Hematopoietic multipotent progenitor cell treated with erythropoietin and hydrocortisone succinate and interleukin-3 and kit ligand, for 8 days (in vitro differentiated cells): ENCODE measurements at places on chromosomes 13 and 19.

- DNase-seq: peak; percentile 94
Observed at GRCh38 chr19:56567274-56568120, at the start of gene ZNF470. Gene ZNF470, plus strand, starts transcription at chr19:56567468. Its CDS starts 2,844 bp downstream, at chr19:56570312.

- no peak for DNase-seq
Observed at GRCh38 chr13:38213314-38213713, 136.3 kb upstream of the UFM1 start.

DNA sequence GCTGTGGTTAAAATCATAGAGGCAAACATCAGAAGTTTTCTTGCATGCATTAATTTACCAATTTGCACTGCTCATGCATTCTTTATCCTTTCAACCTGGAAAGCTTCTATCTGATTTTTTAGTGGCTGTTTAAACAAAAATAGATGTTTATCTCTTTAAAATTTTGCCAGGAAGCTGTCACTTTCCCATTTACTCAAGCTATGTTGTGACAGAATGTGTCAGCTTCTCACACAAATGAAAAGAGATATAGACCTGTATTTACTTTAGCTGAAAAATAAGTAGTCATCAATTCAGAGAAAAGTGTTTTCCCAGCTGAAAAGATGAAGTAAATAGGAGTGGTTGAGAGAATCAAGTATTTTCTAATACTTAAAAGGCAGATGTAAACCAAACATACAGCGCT lies 872.8 kb downstream of the DACH1 start:
- no peak for DNase-seq

- no peak for DNase-seq
Observed at GRCh38 chr13:18993884-18994660, 187.6 kb downstream of the TUBA3C start.

GRCh38 chr19:1097810-1098176 lies 2.6 kb upstream of the POLR2E start:
- no peak for DNase-seq

GRCh38 chr13:50015750-50016149 lies 506 bp downstream of the KCNRG start:
- DNase-seq: no peak

- DNase-seq: no peak
Observed at GRCh38 chr19:48290401-48290770, 20.5 kb downstream of the ZNF114 start.

DNA sequence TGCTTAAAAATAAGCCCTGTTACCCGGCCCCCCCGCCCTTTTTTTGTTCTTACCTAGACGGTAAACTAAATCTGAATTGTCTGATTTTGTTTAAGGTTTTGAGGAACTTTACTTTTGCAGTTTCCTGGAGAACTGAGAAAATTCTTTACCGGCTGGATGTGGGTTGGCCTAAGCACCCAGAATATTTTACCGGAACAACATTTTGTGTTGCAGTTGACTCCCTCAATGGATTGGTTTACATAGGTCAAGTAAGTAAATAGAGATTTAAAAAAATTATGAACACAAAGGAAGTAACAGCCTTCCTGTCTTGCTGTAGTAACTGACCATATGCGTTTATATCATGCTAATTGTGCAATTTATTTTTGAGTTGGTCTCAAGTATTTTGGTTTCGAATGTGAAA lies 785 bp downstream of the NHLRC3 start:
- peak; percentile 17 for DNase-seq

DNA sequence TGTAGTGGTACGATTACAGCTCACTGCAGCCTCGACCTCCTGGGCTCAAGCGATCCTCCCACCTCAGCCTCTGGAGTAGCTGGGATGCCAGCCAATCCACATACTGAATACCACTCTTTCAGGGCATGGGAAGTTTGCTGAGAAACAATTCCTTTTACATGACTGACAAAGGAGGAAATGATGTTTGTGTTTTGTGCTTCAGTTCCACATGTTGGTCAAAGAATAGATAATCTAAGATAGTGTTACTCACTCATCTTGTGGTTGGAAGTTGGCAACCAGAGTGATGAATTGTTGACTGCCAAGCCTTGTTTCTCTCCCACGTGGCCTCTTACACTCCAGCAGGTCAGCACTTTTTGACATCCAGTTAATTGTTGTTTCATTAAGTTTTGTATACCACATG lies 7.6 kb downstream of the MBD3L2B start:
- DNase-seq: peak; percentile 64

DNA sequence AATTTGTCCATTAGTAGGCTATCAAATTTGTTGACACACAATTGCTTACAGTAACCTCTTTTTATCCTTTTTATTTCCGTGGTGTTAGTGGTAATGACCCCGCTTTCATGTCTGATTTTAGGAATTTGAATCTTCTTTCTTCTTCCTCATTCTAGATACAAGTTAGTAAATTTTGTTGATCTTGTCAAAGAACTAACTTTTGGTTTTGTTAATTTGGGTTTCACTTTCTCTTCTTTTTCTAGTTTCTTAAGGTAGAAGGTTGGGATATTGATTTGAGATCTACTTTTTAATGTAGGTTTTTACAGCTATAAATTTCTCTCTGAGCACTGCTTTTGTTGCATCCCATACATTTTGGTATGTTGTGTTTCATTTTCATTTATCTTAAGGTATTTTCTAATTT lies 53.3 kb upstream of the SLC7A1 start:
- DNase-seq: no peak

- DNase-seq: no peak
Observed at GRCh38 chr19:43735957-43736356, 18.8 kb downstream of the SMG9 start.

GRCh38 chr13:20654156-20654555 lies 49.3 kb upstream of the IL17D start:
- no peak for DNase-seq

DNA sequence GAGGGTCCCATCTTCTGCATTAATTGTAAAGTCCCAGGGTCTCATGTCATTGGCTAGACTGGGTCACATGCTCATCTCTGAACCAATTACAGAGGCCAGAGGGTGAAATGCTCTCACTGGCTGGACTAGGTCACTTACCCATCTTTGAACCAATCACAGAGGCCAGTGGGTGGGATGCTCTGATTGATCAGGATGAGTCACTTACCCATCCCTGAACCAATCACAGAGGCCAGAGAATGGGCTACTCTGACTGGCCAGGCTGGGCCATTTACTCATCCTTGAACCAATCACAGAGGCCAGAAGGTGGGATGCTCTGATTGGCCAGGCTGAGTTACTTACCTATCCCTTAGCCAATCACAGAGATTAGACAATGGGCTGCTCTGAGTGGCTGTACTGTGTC lies 5.3 kb downstream of the MISP start:
- DNase-seq: peak; percentile 51

DNA sequence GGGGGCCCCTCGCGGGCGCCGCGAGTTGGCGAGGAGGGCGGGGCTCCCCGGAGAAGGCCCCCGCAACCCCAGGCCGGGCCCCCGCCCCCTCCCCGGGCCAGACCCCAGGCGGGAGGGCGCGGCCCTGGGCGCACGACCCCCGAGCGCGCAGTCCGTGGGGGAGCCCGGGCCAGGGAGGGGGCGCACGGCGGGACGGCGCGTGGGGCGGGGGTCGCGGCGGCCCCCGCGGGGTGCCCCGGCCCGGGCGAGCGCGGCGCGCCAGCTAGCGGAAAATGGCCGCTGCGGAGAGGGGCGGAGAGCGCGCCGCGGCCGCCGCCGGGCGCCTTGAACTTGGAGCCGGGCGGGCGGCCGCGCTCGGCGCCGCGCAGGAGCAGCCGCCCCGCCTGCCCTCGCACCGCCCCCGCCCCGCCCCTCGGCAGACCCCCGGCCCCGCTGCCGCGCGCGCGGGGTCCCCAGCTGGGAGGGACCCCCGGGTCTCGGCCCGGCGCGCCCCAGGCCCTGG lies 6.4 kb upstream of the NFIC start:
- DNase-seq: no peak

DNA sequence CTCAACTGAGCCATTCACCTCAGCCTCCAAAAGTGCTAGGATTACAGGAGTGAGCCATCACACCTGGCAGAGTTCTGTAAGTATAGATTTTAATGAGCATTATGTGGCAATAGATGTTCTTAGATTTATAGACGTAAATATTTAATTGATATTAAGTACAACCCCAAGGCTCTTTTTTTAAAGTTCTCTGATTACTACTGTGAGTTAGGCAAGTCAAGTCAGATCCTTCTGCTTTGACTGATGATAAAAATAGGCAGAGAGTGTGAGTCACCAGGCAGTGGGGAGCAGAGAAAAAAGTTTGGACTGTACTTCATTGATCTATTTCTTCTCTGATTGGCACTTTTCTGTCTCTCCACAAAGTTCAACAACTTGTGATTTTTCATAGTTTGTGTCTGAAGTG lies 1379.9 kb downstream of the UQCRFS1 start:
- DNase-seq: no peak

DNA sequence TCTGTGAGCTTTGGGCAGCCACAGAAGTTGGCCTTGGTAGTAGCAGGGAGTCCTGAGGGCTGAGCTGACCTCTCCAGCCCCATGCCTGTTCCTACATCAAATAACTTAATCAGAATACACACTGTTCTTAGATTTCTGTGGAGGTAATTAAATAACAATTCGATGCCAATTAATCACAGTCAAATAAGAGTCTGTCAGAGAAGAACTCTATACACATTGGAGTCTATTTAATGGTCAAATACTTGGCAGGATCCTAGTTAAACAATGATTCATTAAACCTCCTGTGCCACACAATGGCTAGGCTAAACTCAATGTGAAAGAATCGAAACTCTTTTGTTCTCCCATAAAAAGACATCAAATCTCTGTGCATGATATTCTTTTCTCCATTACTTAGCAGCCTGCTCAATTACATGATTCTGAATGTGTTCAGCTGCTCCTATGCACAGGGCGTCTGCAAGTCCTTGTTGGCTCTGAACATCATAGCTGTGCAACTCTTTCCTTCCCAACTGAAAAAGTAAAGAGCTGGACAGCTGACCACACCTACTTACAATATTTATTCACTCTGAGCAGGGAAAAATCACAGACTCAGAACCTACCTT lies 173.1 kb downstream of the ABCC4 start:
- no peak for DNase-seq

DNA sequence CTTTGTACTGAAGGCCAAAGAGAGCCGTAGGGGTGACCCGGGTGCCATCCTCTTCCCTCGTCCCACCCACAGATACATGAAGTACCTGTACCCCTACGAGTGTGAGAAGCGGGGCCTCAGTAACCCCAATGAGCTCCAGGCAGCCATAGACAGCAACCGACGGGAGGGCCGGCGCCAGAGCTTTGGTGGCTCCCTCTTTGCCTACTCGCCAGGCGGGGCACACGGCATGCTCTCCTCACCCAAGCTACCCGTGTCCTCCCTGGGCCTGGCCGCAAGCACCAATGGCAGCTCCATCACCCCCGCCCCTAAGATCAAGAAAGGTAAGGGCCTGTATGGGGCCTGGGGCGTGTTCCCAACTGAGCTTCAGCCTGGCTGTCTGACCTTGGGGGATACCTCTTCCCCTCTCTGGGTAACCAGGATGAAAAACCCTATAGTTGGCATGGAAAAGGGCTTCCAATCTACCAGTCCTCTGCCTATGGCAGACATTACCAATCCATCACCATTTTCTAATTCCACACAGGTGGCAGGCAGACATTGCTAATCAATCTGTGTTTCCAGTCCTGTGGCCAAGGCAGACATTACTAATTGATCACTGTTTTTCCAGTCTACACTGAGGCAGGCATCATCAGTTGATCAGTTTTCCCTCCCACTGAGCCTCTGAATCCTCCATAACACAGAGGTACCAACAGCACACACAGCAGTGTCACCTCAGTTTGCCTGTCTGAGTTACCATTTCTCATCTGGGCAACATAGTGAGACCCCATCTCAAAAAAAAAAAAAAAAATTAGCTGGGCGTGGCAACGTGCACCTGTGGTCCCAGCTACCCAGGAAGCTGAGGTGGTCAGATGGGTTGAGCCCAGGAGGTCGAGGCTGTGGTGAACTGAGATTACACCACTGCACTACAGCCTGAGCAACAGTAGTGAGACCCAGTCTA lies 19.1 kb upstream of the WDR18 start:
- peak; percentile 28 for DNase-seq

DNA sequence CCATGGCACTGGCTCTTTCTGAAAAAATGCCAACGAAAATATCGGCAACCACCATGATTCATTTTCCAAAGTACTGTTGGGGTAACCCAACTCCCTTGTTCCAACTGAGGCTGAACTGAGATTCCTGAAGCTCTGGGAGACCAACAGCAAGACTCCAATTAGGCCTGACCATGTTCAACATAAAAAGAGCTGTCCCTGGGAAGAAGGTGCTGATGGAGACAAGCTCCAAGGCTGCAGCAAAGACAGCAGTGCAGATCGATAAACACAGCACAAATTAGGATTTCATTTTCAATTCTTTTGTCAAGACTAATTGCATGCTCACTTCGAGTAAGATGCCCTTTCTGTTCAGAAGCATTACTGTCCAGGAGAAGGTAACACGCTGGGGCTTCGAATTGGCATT lies 968.0 kb downstream of the UQCRFS1 start:
- DNase-seq: no peak

DNA sequence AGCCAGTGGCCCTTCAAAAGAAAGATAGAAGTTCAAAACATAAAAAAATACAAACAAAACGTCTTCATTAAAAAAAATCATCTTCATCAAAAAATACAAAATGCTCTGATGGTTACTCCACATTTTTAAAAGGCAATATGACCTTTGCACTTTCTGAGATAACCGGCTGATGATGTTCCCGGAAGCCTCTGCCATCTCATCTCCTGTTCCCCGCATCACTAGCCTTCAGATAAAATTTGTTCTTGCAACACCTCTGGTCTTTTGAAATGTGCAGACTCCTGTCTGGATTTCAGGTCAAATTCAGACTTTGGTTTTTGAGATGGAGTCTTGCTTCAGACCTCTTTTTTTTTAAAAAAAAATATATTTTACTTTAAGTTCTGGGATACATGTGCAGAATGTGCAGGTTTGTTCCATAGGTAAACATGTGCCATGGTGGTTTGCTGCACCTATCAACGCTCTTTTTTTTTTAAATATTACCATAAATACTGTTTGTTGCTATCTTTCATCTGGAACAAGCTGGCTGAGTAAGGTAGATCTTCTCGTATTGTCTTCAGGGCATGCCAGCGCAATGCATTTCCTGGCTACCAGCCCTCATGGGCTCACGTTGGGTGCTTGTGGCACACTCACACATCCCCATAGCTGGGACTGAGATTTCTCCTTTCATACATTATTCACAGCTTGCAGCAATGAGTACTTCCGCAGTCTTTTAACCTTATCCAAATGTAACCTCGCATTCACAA lies 418.9 kb upstream of the ARGLU1 start:
- no peak for DNase-seq

DNA sequence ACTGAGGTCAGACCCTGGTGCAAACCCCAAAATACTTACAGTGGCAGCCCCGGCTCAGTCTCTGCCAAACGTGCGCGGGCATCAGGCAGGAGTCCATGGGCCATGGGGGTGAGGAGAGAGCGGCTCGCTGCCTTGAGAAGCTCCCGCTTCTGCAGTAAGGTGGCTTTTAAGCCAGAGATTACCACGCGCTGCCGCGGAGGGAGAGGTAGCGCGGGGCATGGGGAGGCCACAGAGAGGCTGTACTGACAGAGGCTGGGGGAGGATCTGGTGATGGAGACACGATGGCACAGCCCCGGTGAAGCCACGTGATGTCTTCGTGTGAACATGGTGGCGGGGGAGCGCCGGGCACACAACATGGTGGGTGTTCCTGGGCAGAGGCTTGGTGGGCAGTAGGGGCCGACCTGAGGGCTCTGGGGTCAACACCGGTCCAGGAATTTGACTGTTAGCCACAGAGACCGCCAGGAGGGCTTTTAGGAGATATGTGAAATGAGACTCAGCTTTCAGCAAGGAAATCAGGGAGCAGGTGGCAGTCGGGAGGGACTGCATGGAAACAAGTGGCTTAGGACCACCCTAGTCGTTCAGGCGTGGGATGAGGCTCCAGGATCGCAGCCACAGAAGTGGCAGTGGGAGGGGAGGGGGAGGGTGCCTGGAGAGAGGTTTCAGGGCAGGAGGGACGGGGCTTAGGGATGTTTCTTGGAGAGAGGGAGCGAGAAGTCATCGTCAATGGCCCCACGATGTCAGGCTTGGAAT lies 24.1 kb downstream of the MCF2L start:
- DNase-seq: no peak
